ENCODE measurements at places on chromosomes 13 and 19.

DNA sequence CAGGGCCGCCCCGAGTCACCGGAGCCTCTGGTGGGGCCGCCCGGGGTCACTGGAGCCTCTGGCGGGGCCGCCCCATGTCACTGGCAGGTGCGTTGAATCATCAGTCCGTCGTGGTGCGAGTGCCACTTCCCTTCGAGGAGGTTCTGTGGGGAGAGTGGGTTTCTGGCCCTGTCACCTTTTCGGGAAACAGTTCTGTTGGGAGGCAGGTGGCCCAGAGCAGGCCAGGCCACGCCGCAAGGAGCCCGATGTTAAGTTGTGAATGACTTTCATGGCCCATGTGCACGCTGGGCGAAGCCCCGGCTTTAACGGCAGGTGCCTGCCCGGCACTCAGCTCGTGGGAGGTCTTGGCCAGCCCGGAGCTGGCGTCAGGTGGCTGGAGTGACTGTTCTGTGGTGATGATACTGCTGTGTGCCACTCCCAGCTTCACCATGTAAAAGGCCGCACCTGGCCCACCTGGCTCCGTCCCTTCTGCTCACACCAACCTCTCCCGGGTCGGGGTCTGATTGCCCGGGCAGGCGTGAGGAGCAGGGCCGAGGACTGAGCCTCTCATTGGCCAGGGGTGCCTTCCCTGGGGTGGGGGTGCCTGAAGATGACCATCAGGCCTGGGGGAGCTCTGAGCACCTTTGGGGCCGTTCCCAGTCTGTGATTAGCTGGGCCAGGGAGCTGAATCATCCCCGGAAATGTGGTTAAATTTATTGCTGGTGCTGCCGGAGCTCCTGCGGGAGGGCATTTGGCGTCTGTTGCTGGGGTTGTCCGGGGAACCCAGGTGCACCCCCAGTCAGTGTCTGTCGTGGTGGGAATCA is 29.2 kb downstream of the CSNK1G2 start:
- DNase-seq: no peak

DNA sequence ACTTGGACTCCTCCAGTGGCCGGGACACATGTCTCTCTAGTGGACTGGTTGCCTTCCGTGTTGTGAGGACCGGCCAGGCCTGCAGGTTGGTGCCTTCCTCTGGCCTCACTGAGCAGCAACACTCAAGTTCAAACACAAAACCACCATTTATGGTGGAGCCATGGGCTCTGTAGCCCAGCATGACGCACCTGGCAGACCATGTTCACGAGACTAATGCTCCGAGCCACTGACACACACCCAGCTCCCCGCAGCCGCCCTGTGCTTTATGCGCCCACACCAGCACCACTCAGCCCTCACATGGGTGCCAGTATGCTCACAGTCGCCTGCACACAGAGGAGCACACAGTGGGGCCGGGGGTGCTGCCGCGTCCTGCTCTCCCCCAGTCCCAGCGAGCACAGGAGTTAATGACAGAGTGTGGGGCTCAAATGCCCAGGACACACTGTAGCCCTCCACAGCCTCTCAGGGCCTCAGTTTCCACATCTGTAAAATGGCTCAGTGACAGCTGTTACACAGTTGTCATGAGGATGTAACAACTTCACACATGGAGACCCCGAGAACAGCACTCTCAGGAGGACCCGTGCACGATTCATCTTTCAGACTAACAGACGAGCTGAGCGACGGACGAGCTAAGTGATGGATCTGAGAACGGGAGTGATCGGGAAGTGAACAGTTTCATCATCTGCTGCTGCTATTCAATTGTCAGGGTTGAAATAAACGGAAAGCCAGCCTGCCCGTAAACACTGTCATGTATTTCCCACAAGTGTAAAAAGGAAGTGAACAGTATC is 7.8 kb downstream of the GAS6 start:
- no peak for DNase-seq

DNA sequence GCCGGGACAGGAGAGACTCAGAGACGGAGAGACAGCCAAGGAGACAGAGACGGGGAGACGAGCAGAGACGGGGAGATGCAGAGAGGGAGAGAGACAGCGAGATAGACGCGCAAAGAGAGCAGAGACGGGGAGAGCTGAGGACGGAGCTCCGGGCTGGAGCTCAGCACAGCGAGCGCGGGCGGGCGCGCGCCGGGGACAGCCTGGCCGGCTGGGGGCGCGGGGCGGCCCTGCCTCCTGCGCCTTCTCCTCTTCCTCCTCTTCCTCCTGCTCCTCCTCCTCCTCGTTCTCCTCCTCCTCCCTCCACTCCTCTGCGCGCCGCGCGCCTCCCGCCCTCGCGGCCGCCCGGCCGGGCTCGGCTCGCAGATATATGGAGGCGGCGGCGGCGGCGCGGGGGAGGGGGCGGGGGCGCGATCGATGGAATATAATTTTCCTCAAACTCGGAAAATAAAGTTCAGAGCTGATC is at the start of gene ERFL:
Gene ERFL (minus strand): TSS at position 229 of the 463 bp plus-strand sequence. CDS start 15,530 bp downstream, outside the sequence.
- DNase-seq: no peak

DNA sequence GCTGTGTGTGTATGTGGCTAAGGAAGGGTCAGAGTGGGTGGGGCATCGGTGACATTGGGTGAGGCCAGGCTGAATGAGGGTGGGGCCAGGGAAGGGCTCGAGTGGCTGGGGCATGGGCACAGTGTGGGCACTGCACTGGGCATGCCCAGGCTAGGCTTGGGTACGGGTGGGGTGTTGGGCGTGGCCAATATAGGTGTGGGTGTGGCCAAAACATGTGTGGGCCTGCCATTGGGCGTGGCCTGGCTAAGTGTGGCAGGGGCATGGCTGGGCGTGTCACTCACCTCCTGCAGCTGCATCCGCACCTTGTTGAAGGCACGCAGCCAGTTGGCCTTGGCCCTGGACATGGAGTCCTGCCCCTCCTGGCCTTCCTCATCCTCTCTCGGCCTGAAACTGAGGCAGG is 33.2 kb downstream of the UNC13A start:
- DNase-seq: no peak

DNA sequence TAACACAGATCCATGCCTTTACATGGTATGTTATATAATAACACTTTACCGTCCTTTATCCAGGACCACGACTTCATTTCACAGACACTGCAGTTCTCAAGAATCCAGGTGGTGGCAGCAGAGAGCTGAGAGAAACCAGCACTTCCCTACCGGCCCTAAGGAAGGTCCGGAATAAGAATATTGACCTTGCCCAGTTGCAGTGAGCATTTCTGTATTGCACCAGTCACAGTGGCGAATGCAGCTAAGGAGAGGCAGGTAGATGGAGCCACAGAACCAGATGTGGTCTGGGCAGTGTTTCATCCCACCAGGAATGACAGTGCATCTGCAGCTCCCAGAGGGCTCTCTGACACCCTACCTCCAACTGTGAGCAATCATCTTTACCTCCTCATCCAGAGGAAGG is 44.6 kb downstream of the ZNF787 start:
- DNase-seq: peak; percentile 81

DNA sequence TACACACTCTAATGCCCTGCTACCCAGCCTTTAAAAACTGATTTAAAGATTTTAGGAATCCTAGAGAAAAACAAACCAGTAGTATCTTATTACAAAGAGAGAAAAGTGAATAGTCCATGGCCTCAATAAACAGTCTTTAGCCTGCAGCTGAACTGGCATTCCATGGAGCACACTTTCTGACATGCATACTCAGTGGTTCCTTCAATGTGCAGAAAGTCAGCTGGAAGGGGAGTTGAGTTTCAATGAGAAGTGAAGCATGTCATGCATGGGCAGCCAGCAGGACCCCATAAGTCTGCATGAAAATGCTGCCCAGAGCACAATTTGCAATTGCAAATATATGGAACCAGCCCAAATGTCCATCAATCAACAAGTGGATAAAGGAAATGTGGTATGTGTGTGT is 273.7 kb downstream of the UQCRFS1 start:
- DNase-seq: no peak

GRCh38 chr19:48442116-48443035 is 3.4 kb upstream of the GRWD1 start:
- DNase-seq: no peak

- no peak for DNase-seq
Observed at GRCh38 chr13:45678282-45678681, 23.8 kb upstream of the CBY2 start.

GRCh38 chr19:41525989-41526388 is 50.0 kb upstream of the CEACAM21 start:
- no peak for DNase-seq

GRCh38 chr13:20354722-20355121 is 122.6 kb upstream of the GJB6 start:
- DNase-seq: no peak

GRCh38 chr13:77514336-77514726 is 21.2 kb upstream of the SCEL start:
- DNase-seq: no peak

Data from adrenal gland (tissue), 19 donors.